ENCODE measurements at places on chromosomes 3 and 15.

GRCh38 chr15:61641645-61642044 is 412.5 kb upstream of the RORA start:
- DNase-seq, result no peak

GRCh38 chr15:33201491-33202231 is 7.1 kb upstream of the FMN1 start:
- peak; percentile 75 for DNase-seq

GRCh38 chr3:108409800-108410178 is 100.6 kb downstream of the MYH15 start:
- no peak for DNase-seq

GRCh38 chr15:101447168-101447533 is 42.4 kb downstream of the PCSK6 start:
- no peak for DNase-seq

DNA sequence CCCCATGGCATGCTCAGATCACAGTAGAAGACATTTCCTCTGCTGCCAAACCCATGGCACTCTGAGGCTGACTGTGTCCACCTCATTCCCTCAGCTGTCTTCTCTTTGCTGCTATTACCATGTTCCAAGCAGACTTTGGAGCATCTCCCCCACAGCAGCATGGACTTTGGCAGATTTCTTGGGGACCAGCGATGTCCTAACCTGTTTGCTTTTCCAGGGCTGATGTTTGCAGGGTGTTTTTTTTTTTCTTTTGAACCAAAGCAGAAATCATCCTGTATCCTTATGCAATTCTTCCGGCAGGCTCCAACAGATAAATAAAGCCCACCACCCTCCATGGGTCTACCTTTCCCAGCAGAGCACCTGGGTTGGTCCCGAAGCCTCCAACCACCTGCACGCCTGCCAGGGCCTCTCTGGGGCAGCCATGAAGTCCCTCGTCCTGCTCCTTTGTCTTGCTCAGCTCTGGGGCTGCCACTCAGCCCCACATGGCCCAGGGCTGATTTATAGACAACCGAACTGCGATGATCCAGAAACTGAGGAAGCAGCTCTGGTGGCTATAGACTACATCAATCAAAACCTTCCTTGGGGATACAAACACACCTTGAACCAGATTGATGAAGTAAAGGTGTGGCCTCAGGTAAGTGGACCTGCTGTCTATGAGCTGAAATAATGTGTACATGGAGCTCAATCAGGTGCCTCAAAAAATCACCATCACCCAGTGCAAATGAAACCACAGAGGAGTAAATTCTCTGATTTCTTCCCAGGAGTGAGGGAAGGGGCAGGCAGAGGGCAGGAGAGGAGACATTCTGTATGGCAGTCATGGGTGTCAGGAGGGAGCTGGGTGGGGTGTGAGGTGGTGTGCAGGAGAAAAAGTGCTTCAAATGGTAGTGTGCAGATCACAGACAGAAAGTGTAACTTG is at the start of gene AHSG:
TSS of gene AHSG (plus strand) at position 340 of the 916 bp plus-strand sequence. CDS start at position 422, 82 bp downstream.
- DNase-seq, result no peak

- DNase-seq, result no peak
Observed at GRCh38 chr3:64158334-64158733, 66.9 kb downstream of the PRICKLE2 start.

- DNase-seq, result peak; percentile 90
Observed at GRCh38 chr3:4741404-4742307, 237.6 kb upstream of the BHLHE40 start.

- DNase-seq, result no peak
Observed at GRCh38 chr15:74726774-74727164, 1.4 kb upstream of the CYP1A1 start.

DNA sequence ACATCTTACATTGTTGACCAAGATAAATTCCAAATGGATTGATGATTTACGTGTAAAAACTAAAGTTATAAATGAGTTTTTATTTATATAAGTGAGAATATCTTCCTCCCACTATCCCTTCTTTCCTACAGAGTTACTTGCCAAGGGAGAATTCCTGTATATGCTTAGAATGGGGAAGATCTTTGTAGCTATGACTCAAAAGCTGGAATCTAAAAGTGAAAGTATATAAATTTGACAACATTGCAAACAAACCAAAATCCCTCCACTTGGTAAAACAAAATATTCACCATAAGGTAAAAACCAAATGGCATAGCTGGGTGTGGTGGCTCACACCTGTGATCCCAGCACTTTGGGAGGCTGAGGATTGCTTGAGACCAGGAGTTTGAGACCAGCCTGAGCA is 52.7 kb upstream of the GCNT3 start:
- no peak for DNase-seq

DNA sequence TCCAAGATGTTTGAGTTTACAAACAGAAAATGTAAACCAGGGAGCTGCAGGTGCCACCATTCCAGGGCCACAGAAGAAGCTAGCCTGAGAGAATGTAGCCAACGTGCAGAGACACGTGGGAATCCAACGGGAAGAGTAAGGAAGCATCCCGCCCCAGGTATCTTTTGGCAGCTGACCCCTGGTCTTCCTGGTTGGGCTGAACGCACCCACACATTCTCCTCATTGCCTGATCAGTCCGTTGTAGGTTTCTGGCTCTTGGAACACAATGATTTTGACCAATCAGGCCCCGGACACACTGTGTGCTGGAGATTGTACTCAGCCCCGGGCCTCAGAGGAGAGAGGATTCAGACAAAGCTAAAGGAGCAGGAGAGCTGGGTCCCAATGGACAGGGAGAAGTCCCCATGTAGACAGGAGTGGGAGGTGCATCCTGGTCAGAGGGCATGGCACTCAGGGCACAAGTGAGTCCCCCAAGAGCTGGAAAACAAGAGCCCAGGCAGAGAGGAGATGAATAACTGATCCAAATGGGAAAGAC is 102.3 kb downstream of the TPRA1 start:
- DNase-seq, result no peak

DNA sequence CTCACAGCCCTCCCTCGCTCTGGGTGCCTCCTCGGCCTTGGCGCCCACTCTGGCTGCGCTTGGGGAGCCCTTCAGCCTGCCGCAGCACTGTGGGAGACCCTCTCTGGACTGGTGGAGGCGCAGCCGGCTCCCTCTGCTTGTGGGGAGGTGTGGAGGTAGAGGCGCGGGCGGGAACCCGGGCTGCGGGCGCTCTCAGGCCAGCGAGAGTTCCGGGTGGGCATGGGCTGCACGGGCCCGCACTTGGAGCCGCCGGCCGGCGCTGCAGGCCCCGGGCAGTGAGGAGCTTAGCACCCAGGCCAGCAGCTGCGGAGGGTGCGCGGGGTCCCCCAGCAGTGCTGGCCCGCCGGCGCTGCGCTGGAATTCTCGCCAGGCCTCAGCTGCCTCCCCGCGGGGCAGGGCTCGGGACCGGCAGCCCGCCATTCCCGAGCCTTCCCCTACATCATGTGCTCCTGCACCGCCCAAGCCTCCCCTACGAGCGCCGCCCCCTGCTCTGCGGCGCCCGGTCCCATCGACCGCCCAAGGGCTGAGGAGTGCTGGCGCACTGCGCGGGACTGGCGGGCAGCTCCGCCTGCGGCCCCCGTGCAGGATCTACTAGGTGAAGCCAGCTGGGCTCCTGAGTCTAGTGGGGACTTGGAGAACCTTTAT is 46.0 kb upstream of the GSK3B start:
- no peak for DNase-seq

- no peak for DNase-seq
Observed at GRCh38 chr15:48467801-48468200, 136.6 kb downstream of the DUT start.

- no peak for DNase-seq
Observed at GRCh38 chr15:91126080-91126479, 26.0 kb downstream of the SV2B start.

DNA sequence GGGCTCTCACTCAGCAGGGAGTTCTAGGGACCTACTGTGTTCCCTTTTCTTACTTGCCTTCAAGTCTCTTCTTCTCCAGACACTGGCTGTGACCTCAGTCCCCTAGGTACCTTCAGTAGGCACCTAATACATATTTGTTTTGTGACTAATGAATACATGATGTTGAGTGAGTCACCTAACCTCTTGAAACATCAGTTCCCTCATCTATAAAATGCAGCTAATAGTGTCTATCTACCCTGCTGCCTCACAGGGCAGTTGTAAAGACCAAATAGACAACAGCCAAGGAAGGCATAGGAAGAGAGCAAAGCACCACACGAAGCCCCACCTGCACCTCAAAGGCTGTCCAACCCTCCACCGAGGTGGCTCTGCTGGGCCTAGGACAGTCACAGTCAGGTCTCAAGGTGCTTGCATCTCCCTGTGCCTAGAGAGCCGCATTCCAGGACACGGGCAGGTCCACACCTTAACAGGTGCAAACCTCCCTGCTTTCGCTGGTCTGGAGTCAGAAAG is 29.1 kb downstream of the DAPK2 start:
- DNase-seq, result peak; percentile 30

DNA sequence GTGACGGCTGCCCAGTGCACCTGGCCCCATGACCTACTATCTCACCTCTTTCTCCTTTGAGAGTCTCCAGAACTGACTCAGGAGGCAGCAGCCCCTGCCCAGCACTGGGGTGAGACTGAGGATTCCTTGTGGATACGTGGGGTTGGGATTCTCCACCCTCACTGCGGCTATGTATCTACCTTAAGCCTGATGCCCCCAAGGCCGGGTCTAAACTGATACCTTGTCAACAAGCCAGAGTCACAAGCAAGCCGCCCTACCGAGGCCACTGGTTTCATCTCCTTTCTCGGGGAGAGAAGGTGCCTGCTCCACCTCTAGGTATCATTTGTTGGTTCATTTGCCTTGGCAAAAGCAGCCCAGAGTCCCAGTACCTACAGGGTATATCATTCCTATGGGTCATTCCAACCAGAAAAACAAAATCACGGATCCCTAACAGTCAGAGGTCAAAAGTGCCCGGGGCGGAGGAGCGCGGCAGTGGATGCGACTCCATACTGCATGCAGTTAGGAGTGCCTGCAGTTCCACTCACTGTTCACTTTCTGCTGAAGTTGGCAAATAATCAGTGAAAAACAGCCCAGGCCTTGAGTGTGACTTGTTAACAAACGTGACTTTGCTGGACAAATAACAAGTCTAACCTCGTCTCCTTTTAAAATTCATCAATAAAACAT is 47.5 kb downstream of the ABTB1 start:
- DNase-seq, result no peak

GRCh38 chr15:63628123-63628822 is 31.1 kb downstream of the FBXL22 start:
- no peak for DNase-seq

DNA sequence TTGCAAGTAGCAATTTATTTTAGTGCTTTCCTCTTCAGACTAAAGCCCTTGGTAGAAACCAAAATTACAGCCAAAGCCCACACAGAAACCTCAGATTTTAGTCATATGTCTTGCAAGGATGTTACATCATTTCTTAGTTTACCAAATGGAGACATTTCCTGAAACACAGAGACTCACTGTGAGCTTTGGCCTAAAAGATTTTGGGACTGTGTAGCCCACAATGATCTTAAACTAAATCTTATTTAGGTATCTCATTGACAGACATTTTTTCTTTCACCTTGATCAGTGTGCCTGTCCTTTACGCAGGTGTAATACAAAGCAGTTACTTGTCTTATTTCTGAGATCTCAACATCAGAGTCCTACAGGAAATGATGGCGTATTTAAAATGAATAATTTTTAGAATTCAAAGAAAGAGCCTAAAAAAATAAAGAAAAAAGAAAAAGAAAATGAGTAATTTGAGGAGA is 27.8 kb upstream of the AP4E1 start:
- DNase-seq, result peak; percentile 61

- no peak for DNase-seq
Observed at GRCh38 chr15:84608707-84609284, 8.0 kb downstream of the ZSCAN2 start.

DNA sequence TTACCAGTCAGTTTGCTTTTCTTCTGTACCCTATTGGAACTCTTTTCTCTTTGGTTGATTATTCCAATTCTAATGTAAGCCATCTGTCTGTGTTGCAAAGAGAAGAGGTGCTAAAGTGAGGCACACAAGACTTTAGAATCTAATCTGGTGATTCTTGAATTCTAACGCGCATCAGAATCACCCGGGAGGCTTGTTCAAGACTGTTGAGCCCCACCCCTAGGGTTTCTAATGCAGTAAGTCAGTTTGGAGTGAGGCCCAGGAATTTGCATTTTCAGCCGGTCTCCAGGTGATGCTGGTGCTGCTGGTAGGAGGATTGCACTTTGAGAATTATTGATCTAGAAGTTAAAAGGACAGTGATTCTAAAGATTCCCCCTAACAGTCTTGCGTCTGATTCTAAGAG is 185.3 kb upstream of the CHRM5 start:
- no peak for DNase-seq
